ENCODE measurements at places on chromosomes 1 and 21.

DNA sequence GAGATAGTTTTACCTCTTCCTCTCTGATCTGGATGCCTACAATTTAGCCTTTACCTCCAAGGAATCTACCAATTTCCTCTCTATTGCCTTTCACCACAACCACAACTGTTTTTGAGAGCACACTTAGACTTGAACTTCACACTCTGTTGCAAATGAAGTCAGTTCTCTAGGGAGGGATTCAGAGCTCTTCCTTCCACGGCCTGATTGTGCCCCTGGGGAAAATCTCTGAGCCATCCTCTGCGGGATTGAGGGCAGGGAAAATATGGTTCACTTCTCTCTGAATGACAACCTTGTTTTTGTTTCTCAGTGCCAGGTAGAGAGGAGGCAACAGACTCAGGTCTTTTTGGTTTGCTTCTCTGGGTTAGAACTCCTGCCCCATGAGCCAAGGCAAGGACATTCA lies 35.4 kb upstream of the BCL10 start:
- H3K4me3 ChIP-seq, result no peak overlapping the region
- DNase-seq, result no peak
- H3K27me3 ChIP-seq, result no peaks in the 10 kb centered on the region

- no peak overlapping the region for H3K27ac ChIP-seq
- H3K4me3 ChIP-seq, result no peak overlapping the region
- H3K36me3 ChIP-seq, result no peaks in the 10 kb centered on the region
- DNase-seq, result no peak
- H3K27me3 ChIP-seq, result peaks cover 29% of the 10 kb centered on the region
- H3K4me1 ChIP-seq, result peaks cover 2% of the 10 kb centered on the region
Observed at GRCh38 chr1:232029315-232029714, 402.7 kb downstream of the DISC1 start.

GRCh38 chr1:176364236-176364905 lies 98.6 kb upstream of the PAPPA2 start:
- peak overlapping the region; percentile 22 for H3K4me3 ChIP-seq
- H3K4me1 ChIP-seq, result no peaks in the 10 kb centered on the region
- H3K27ac ChIP-seq, result no peak overlapping the region
- no peaks in the 10 kb centered on the region for H3K36me3 ChIP-seq
- H3K27me3 ChIP-seq, result peaks cover 6% of the 10 kb centered on the region

DNA sequence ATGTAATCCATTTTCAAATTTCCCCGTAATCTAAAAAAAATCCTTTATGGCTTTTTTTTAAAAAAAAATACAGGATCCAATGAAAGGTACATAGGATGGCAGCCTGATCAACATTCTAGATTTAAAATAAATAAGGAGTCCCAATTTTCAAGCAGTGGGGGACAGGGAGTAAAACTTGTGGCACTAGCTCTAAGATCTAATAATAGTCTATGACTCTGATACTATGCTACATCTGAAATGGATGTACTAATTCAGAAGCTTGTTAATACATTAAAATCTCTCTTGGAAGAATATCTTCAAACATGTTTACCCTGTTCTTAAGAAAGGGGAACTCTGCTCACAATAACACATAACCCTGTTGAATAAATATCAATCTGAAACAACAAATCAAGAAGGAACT lies 8.5 kb downstream of the DIPK1A start:
- H3K4me3 ChIP-seq, result no peak overlapping the region
- H3K27ac ChIP-seq, result no peak overlapping the region
- H3K27me3 ChIP-seq, result no peaks in the 10 kb centered on the region
- no peaks in the 10 kb centered on the region for H3K4me1 ChIP-seq
- no peak for DNase-seq
- H3K36me3 ChIP-seq, result no peaks in the 10 kb centered on the region

GRCh38 chr1:246128494-246129069 lies 378.5 kb downstream of the SMYD3 start:
- H3K4me3 ChIP-seq, result no peak overlapping the region
- H3K27me3 ChIP-seq, result no peaks in the 10 kb centered on the region
- no peaks in the 10 kb centered on the region for H3K4me1 ChIP-seq
- no peak for DNase-seq

DNA sequence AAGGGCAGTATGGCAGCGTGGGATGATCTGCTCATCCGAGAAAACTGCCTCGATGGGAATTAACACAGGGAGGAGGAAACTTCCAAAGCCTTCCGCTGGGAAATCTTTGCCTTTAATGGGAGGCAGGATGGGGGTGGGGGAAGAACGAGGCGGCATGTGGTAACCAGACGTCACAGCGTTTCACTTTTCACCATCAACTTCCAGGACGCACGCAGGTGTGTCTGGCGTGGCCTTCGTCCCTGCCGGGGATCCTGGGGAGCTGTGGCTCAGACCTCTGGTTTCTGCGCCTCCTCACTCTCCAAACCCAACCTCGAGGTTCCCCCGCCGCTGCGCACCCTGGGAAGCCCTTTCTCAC lies 282 bp downstream of the RSPH1 start:
- no peaks in the 10 kb centered on the region for H3K36me3 ChIP-seq
- H3K27ac ChIP-seq, result no peak overlapping the region
- no peak for DNase-seq
- H3K27me3 ChIP-seq, result no peaks in the 10 kb centered on the region
- H3K4me1 ChIP-seq, result peaks cover 5% of the 10 kb centered on the region
- H3K4me3 ChIP-seq, result peak overlapping the region; percentile 86

GRCh38 chr21:42266971-42267556 lies 48.1 kb downstream of the ABCG1 start:
- no peak overlapping the region for H3K27ac ChIP-seq
- H3K36me3 ChIP-seq, result no peaks in the 10 kb centered on the region
- no peaks in the 10 kb centered on the region for H3K27me3 ChIP-seq
- H3K4me3 ChIP-seq, result no peak overlapping the region

GRCh38 chr1:181081395-181081794 lies 7.1 kb upstream of the IER5 start:
- H3K27me3 ChIP-seq, result no peaks in the 10 kb centered on the region
- peaks cover 13% of the 10 kb centered on the region for H3K4me1 ChIP-seq
- no peak overlapping the region for H3K4me3 ChIP-seq
- no peak overlapping the region for H3K27ac ChIP-seq
- no peaks in the 10 kb centered on the region for H3K36me3 ChIP-seq

- H3K4me3 ChIP-seq, result no peak overlapping the region
- peak overlapping the region; percentile 10 for H3K27ac ChIP-seq
- no peaks in the 10 kb centered on the region for H3K4me1 ChIP-seq
- no peak for DNase-seq
Observed at GRCh38 chr1:3198371-3199271, 129.6 kb downstream of the PRDM16 start.

GRCh38 chr1:8314346-8315280 lies 3.3 kb upstream of the SLC45A1 start:
- DNase-seq, result peak; percentile 94
- peaks cover 27% of the 10 kb centered on the region for H3K27me3 ChIP-seq
- no peak overlapping the region for H3K27ac ChIP-seq
- H3K36me3 ChIP-seq, result no peaks in the 10 kb centered on the region

- DNase-seq, result peak; percentile 84
- no peaks in the 10 kb centered on the region for H3K27me3 ChIP-seq
- peak overlapping the region; percentile 60 for H3K27ac ChIP-seq
- no peak overlapping the region for H3K4me3 ChIP-seq
Observed at GRCh38 chr1:2314803-2315673, 76.3 kb downstream of the MORN1 start.

DNA sequence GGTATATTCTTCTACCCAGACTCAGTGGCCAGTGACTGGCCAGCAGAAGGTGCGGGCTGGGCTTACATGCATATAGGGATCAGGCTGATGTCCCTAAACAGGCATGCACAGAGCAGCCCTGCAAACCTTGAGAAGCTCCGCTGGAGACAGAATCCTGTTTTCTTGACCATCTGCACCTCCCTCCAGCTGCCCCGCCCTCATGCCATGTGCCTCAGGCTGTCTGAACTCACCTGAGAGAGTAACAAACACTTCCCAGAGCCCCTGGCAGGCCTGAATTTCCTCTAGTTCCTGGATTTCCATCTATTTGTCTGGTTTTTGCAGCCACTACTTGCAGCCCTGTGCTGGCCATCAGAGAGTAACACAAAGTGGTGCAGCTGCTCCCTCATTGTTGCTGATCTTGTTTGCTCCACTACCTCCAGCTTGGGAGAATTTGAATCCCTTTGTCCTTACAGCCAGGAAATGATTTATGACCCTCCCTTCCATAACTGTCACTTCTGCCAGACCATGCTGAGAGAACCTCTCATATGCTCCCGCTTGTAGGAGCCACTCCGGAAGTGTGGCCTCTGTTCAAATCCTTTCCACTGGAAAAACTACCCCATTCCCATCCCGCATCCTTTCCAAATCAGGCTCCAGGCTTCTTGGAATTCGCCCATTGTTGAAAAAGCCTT lies 113.6 kb downstream of the NMNAT2 start:
- no peak overlapping the region for H3K4me3 ChIP-seq
- peak overlapping the region; percentile 97 for H3K27ac ChIP-seq
- no peaks in the 10 kb centered on the region for H3K27me3 ChIP-seq
- DNase-seq, result peak; percentile 62
- H3K36me3 ChIP-seq, result no peaks in the 10 kb centered on the region

DNA sequence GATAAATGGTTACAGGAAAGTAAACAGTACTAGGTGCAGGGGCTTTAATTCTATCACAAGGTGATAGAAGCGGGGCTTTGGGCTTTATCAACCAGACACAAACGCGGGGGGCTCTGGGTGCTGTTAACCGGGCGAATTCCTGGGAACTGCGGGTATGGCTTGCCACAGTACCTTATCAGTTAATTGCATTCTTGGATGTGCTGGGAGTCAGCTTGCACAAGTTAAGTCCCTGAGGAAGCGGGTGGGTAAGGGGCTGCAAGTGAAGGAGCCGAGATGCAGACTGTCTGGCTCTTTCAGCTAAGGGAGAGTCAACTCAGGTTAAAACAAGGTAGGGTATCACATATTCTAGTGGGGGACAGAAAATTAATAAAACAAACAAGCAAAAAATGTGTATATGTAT lies 661 bp downstream of the GBP4 start:
- no peak overlapping the region for H3K27ac ChIP-seq
- H3K4me1 ChIP-seq, result peaks cover 7% of the 10 kb centered on the region
- no peaks in the 10 kb centered on the region for H3K27me3 ChIP-seq
- no peaks in the 10 kb centered on the region for H3K36me3 ChIP-seq
- peak; percentile 53 for DNase-seq

DNA sequence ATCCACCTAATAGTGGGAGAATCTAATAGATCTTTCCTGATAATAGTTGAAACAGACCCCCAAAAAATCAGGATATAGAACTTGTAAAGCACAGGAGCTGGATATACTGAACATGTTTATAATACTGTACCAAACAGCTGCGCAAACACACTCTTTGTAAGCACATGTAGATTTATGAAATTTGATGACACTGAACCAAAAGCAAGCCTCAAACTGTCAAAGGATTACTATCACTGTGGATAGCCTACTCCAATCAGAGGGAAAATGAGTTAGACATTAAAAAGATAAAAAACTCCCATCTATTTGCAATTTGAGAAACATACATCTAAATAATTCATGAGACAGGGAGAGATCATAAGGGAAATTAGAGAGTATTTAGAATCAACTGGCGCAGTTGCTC lies 26.1 kb downstream of the RCAN3 start:
- no peak overlapping the region for H3K4me3 ChIP-seq
- peaks cover 31% of the 10 kb centered on the region for H3K36me3 ChIP-seq
- DNase-seq, result no peak
- no peaks in the 10 kb centered on the region for H3K27me3 ChIP-seq

- H3K4me1 ChIP-seq, result peaks cover 2% of the 10 kb centered on the region
- DNase-seq, result no peak
- H3K4me3 ChIP-seq, result no peak overlapping the region
Observed at GRCh38 chr1:209406595-209406994, 176.9 kb upstream of the CAMK1G start.

- no peaks in the 10 kb centered on the region for H3K27me3 ChIP-seq
- H3K36me3 ChIP-seq, result no peaks in the 10 kb centered on the region
- H3K4me1 ChIP-seq, result no peaks in the 10 kb centered on the region
- DNase-seq, result peak; percentile 46
- H3K27ac ChIP-seq, result no peak overlapping the region
Observed at GRCh38 chr1:197021716-197022115, 44.4 kb downstream of the CFHR5 start.

GRCh38 chr1:165144757-165145397 lies 211.6 kb downstream of the LMX1A start:
- H3K36me3 ChIP-seq, result no peaks in the 10 kb centered on the region
- DNase-seq, result peak; percentile 90
- no peak overlapping the region for H3K4me3 ChIP-seq
- no peaks in the 10 kb centered on the region for H3K4me1 ChIP-seq
- no peak overlapping the region for H3K27ac ChIP-seq

- DNase-seq, result peak; percentile 98
- peaks cover 34% of the 10 kb centered on the region for H3K4me1 ChIP-seq
- H3K27ac ChIP-seq, result peak overlapping the region; percentile 90
- H3K27me3 ChIP-seq, result no peaks in the 10 kb centered on the region
- peaks cover 68% of the 10 kb centered on the region for H3K36me3 ChIP-seq
- H3K4me3 ChIP-seq, result peak overlapping the region; percentile 74
Observed at GRCh38 chr1:26418865-26419349, 8.3 kb downstream of the LIN28A start.

- no peak overlapping the region for H3K27ac ChIP-seq
- no peaks in the 10 kb centered on the region for H3K36me3 ChIP-seq
- no peak overlapping the region for H3K4me3 ChIP-seq
- H3K4me1 ChIP-seq, result no peaks in the 10 kb centered on the region
Observed at GRCh38 chr1:154514066-154514553, 11.9 kb upstream of the SHE start.

DNA sequence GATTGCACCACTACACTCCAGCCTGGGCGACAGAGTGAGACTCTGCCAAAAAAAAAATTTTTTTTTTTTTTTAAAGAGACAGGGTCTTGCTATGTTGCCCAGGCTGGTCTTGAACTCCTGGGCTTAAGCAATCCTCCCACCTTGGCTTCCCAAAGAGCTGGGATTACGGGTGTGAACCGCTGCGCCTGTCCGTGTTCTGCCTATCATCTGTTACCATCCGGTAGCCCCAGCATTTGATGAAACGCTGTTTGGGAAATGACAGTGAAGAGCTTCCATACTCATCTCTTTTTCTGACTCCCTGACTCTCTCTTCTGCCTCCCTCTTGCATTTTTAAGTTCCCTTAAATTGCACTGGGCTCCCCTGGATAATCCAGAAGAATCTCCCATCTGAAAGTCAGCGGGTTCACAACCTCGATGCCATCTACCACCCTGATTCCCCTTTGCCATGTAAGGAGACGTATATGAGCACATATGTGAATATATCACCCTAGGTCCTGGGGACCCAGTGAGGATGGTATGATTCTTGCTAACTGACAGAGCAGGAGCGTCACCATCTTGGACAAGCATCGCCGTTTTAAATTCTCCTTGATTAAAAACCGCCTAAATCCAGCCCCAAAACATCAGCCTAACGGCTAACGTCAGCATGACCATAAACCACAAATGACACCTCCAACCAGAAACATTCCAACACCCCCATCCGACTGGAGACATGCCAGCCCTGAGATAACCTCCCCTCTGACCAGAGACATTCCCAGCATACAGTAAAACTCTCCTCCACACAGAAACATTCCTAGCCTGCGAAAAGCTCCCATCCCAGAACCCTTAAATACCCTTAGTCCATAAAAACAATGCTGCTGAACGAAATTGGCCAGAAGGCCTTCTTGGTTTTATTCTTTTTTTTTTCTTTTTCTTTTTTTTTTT lies 12.4 kb downstream of the TNFRSF8 start:
- no peak overlapping the region for H3K4me3 ChIP-seq
- H3K27me3 ChIP-seq, result no peaks in the 10 kb centered on the region
- no peaks in the 10 kb centered on the region for H3K36me3 ChIP-seq
- no peak for DNase-seq
- no peak overlapping the region for H3K27ac ChIP-seq

Data from endodermal cell (in vitro differentiated cells).